Thoracic aorta (tissue), 2 donors: ENCODE measurements at places on chromosomes 7 and 10. TPM values are rescaled to one million over a fixed set of nuclear protein-coding genes. Genes with fewer than 3 reads are reported as not detected.

- H3K27me3 ChIP-seq: no peaks in the 10 kb centered on the region
- peaks cover 20% of the 10 kb centered on the region for H3K36me3 ChIP-seq
- peak overlapping the region; percentile 69 for H3K4me3 ChIP-seq
- H3K4me1 ChIP-seq: peaks cover 9% of the 10 kb centered on the region
- H3K27ac ChIP-seq: peak overlapping the region; percentile 70
Observed at GRCh38 chr7:875476-876076, 778 bp upstream of the GET4 start.

Gene ABCB4
- total RNA-seq: 1.4 TPM

Gene FAM180A
- total RNA-seq: 133 TPM

DNA sequence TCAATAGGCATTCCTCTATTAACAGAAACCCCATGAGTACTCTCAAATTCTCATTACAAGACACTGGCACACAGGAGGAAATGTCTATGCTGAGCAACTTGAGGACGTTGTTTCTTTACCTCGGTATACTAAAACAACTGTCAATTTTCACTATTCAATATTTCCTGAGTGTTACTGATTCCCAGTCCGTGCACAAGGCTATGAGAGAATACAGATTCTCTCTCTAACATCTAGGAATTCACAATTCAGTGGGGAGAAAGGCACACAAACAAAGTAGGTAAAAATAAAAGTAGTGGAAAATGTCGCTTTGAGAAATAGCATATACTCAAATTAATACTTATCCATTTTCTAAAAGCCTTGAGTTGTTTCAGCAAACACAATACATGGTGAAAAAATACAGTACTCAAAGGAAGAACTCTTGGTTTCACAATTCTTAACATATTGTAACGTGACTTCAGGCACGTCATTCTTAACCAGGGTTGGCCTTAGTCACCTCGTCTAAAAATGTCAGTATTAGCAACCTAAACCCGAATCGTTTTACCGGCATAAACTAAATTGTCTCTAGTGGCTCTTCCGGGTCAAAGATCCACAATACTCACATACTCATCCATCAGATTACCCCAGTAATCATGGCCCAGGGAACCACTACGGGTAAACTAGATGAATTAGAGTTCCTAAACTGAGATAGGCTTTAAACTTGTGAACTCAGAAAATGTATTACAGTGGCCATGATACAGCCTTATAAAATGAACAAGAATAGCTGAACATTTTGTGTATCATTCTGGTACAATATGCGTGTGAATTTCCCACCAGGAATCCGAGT is 1.5 kb downstream of the IPMK start:
- no peaks in the 10 kb centered on the region for H3K36me3 ChIP-seq
- H3K4me3 ChIP-seq: peak overlapping the region; percentile 88
- peak overlapping the region; percentile 92 for H3K27ac ChIP-seq
- peaks cover 8% of the 10 kb centered on the region for H3K4me1 ChIP-seq
- no peak for DNase-seq

GRCh38 chr10:101716891-101717659 is 22.1 kb upstream of the FBXW4 start:
- no peaks in the 10 kb centered on the region for H3K4me1 ChIP-seq
- no peaks in the 10 kb centered on the region for H3K27me3 ChIP-seq
- H3K4me3 ChIP-seq: no peak overlapping the region
- no peak overlapping the region for H3K27ac ChIP-seq
- no peak for DNase-seq
- no peaks in the 10 kb centered on the region for H3K36me3 ChIP-seq

DNA sequence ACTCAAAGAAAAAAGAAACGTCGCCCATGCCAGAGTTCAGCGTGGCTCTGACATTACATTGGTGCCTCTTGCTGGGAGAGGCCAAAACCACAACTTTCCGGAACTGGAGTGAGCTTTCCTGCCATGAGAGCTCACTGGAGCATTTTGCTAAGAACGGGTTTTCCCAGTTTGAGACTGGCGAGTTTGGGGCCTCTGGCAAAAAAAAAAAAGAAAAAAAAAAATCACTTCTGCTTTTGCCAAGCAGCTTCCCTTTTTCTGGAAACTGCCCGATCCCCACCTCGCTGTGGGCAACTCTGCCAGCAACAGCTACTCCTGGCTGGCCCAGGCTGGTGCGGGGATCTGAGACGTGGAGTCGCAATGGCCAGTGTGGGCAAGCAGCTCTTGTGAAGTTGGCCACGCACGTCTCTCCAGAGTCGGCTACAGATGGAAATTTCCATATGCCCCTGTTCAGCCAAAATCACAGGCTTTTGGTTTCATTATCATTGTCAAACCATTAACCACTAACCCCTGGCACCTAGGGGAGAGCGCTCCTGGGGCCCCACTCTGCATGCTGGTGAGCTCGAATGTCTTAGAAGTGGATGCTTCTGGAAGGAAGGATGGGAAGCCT is 25.7 kb downstream of the PRKAG2 start:
- no peaks in the 10 kb centered on the region for H3K36me3 ChIP-seq
- no peaks in the 10 kb centered on the region for H3K27me3 ChIP-seq
- H3K27ac ChIP-seq: peak overlapping the region; percentile 12
- peak overlapping the region; percentile 57 for H3K4me3 ChIP-seq

Gene FAM107B
- total RNA-seq: 33.6 TPM

DNA sequence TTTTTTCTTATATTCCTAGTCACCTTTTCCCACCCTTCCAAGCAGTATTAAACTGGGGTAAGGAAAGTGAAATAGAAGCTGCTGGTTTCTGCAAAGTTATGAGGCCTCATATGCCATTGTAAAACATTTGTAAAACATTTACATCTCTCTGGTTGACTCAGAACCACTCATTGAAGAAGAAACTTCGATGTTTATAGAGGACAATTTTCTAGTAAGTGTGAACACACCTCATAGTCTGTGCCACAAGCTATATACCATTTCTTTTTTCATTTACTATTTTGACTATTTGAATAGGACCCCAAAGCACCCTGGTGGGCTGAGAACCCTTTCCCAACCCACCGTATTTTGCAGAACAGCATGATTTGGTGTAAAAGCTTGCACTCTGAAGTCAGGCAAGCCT is 12.9 kb upstream of the ITGB1 start:
- no peaks in the 10 kb centered on the region for H3K4me1 ChIP-seq
- no peak for DNase-seq
- H3K27ac ChIP-seq: no peak overlapping the region
- no peaks in the 10 kb centered on the region for H3K36me3 ChIP-seq

DNA sequence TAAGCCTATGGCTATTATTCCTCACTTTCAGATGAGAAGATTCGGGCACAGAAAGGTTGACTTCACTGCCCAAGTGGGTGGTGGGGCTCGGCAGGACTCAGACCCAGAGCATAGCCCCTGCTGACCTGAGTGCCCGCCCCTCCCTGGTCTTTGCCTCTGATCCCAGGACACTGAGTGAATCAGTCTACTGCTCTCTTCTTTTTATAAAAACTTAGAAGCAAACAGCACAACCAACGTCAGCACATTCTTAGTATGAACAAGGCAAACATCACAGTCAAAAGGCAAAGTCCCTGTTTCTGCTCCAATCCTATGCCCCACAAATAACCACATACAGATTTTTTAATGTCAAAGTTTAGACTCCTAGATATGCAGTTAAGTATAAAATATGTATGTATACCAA is 237.8 kb downstream of the ZMYND11 start:
- H3K4me3 ChIP-seq: peak overlapping the region; percentile 24
- no peaks in the 10 kb centered on the region for H3K36me3 ChIP-seq
- peak overlapping the region; percentile 84 for H3K27ac ChIP-seq
- no peak for DNase-seq

Gene FKBP6
- not detected for total RNA-seq

Gene TNRC18
- 182 TPM for total RNA-seq

DNA sequence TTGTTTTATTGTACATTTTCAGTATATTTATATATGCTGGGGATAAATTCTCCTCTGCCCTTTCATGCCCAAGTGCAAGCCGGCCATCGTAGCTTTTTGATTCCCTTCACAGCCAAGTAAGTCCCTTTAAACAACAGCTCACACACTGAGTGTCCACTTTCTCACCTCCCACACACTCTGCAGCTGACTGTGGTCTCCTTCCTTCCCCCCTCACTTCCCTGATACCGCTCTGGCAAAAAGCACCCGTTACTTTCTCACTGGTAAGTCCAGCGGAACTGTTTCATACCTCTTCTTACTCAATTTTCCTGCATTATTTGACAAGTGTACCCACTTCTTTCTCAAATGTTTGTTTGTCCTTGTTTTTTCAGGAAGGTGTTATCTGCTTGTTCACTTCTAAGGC is 35.2 kb downstream of the MGAM start:
- H3K27me3 ChIP-seq: no peaks in the 10 kb centered on the region
- DNase-seq: no peak
- H3K4me3 ChIP-seq: no peak overlapping the region
- H3K36me3 ChIP-seq: no peaks in the 10 kb centered on the region
- H3K4me1 ChIP-seq: no peaks in the 10 kb centered on the region

DNA sequence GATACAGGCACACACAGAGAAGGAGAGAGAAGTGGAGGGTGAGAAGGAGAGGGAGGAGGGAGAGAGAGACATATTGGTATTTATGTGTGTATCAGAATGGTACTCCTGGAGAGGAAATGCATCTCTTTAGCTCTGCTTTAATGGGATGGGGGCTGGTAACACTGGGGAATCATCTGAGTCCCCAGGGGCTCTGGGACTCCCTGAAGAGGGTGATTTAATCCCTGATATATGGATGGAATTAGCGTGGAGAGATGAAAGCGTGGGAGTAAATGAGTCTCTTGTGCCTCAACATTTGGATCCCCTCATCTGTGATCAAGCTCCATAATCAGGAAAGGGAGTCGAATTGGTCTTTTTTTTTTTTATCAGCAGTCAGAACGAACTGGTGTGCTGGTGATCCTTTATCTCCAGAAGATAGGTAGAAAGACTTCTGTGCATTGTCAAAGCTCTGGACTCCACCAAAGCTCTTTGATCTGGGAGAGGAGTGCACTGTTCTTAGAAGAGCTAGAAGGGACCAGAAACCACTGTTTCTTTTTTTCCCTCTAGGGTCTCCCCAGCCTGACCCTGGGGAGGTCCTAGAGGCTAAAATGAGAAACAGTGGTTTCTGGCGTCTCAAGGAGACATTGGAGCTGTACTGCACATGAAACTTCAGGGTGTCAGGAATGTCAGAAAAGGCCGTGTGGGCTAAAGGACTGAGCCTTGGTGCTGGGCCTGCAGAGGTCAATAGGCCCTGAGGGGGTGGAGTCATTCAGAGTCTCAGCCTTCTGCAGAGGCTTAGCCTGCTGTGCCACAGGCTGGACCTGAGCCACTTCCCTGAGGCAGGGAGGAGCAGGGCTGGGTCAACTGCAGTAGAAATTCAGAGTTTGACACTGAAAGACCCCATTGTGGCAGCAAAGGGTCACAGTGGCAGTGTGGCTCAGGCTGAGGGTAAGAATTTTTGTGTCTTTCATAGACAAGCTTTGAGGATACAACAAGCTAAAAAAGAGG is 234.4 kb upstream of the SLC26A5 start:
- H3K27ac ChIP-seq: no peak overlapping the region
- no peaks in the 10 kb centered on the region for H3K4me1 ChIP-seq
- no peaks in the 10 kb centered on the region for H3K36me3 ChIP-seq
- H3K4me3 ChIP-seq: no peak overlapping the region
- H3K27me3 ChIP-seq: no peaks in the 10 kb centered on the region

Gene HMX3
- not detected for total RNA-seq

Gene GSTK1
- total RNA-seq: 106 TPM

- DNase-seq: no peak
- no peak overlapping the region for H3K4me3 ChIP-seq
- H3K27me3 ChIP-seq: no peaks in the 10 kb centered on the region
Observed at GRCh38 chr7:98556288-98556687, 60.8 kb upstream of the NPTX2 start.

GRCh38 chr10:12420530-12421120 is 71.3 kb downstream of the CAMK1D start:
- no peak overlapping the region for H3K27ac ChIP-seq
- no peak for DNase-seq
- no peak overlapping the region for H3K4me3 ChIP-seq

DNA sequence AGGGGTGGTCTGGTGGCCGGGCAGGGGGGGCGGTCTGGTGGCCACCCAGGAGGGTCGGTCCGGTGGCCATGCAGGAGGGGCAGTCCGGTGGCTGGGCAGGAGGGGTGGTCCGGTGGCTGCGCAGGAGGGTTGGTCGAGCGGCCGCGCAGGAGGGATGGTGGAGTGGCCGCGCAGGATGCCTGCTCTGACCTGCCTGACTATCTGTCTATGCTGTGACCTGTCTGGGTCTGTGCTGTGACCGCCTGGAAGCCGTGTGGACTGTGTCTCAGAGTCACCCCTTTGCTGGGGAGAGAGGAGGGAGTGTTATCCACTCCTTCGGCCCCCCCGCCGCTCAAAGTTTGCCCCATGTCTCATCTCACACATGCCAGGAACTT is 113.2 kb downstream of the ACTR3B start:
- no peak overlapping the region for H3K27ac ChIP-seq
- no peaks in the 10 kb centered on the region for H3K36me3 ChIP-seq
- H3K27me3 ChIP-seq: no peaks in the 10 kb centered on the region
- H3K4me1 ChIP-seq: no peaks in the 10 kb centered on the region
- H3K4me3 ChIP-seq: no peak overlapping the region
- no peak for DNase-seq

Gene C10orf62
- total RNA-seq: 1.2 TPM

GRCh38 chr10:62036186-62037081 is 134.9 kb downstream of the ARID5B start:
- no peaks in the 10 kb centered on the region for H3K36me3 ChIP-seq
- no peak for DNase-seq
- peak overlapping the region; percentile 93 for H3K27ac ChIP-seq

GRCh38 chr10:111999205-111999914 is 184.2 kb downstream of the GPAM start:
- H3K4me3 ChIP-seq: no peak overlapping the region
- H3K27ac ChIP-seq: no peak overlapping the region
- H3K4me1 ChIP-seq: no peaks in the 10 kb centered on the region
